ENCODE measurements at places on chromosomes 1 and 21.

DNA sequence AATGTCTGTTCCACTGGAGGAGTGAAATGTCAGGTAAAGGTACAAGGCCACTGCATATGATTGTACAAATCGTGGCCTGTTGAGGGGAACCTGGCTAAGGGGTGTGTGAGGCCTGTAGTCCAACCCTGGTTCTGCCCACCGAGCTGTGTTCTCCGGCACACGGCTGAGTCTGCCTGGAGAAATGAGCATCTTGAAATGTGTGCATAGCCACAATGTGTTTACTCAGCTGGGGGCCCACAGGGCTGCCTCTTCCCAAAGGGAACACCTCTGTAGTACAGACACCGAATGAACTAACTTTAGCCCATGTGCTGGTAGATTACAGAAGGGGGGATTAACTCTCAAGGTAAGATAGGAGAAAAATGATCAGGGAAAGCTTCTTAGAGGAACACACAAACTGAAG, 30.2 kb downstream of the AK4 start:
- DNase-seq: no peak

DNA sequence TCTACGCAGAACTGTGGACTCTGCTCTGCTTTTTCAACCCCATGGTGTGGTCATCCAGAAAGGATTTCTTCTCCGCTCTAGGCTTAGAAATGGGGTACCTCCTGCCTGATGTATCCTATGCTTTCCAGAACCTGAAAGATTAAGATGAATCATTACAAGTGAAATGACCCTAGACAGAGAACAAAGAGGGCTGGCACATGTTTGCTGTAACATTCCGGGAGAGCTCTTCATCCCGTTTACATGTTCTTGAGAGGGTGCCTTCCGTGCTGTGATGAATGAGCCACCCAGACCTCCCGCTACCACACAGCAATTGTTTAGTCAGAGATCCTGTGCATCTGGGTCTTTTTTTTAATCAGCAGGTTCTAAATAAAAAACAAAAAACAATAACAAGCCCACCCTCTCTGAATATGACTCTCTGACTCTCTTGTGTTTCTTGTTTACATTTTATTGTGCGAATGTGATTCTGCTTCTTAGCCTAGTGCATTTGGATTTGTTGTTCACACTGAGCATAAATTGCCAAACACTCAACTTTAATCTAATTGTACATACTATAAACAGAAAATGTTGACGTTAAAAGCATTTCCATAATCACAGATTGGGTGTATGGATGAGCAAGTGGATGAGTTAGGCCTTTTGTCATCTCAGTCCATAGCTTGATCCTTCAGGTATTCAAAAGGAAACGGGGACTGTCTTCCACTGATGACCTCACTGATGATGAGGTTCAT, 87.1 kb downstream of the GPR88 start:
- DNase-seq: no peak

DNA sequence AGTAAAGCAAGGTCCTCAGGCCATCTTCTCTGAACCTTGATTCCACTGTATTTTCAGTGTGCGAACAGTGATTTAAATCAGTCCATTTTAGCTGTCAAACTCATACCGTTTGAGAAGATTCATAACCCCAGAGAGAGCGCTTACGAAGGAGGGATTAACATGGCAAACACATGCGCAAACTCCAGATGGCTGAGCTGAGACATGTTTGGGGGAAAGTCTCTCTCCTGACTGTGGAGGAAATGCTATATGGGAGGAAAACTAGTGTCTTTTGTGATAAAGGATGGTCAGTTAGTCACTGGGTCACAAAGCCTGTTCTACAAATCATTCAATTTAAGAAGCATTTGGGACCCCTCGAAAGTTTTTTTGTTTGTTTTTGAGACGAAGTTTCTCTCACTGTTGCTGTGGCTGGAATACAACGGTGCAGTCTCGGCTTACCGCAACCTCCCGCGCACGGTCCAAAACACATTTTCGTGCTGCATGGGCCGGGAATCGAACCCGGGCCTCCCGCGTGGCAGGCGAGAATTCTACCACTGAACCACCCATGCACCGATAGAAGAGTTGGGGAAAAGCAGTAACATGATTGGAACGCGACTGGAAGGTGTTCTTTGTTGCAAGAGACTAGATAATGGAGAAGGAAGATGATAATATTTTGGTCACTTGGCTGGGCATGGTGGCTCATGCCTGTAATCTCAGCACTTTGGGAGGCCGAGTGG, 58.4 kb upstream of the CXADR start:
- peak; percentile 55 for DNase-seq

- no peak for DNase-seq
Measured at GRCh38 chr1:25854554-25854953, 4.7 kb downstream of the AUNIP start.

- no peak for DNase-seq
Measured at GRCh38 chr21:44071359-44072104, 35.7 kb upstream of the PWP2 start.
